Naive thymus-derived CD8-positive, alpha-beta T cell (primary cell): ENCODE measurements at places on chromosomes 5 and 9.

GRCh38 chr9:121786998-121787422 lies 135.6 kb downstream of the DAB2IP start:
- no peak for DNase-seq

DNA sequence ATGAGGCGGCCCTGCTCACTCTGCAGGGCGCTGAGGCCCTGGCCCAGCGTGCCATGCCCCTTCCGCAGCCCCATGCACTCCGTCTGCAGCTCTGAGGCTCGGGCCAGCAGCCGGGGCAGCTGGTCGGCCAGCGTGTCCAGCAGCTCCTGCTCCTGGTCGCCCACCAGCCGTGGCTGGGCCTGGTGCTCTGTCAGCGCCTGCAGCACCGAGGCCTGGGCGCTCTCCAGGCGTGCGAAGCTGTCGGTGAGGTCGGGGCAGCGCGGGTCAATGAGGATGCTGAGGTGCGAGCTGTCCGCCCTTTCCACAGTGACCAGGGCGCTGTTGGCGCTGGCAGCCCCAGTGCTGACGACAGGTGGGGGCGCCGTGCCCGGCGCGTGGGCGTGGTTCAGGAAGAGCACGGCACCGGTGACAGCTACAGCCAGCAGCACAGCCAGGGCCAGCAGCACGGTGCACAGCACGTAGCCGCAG lies 9.4 kb downstream of the FIBCD1 start:
- DNase-seq: no peak

- DNase-seq: no peak
Measured at GRCh38 chr9:14136047-14136635, 177.8 kb downstream of the NFIB start.

DNA sequence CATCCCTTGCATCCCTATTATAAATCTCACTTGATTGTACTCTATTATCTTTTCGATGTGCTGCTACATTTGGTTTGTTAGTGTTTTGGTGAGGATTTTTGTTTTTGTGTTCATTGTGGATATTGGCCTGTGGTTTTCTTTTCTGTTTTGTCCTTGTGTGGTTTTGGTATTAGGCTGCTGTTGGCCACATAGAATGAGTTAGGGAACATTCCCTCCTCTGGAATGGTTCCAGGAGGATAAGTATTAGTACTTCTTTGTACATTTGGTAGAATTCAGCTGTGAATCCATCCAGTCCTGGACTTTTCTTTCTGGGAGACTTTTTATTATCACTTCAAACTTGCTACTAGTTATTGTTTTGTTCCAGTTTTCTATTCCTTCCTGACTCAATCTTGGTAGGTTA lies 287.2 kb downstream of the CWC27 start:
- DNase-seq: no peak

GRCh38 chr9:77744841-77745430 lies 96.8 kb upstream of the GNA14 start:
- no peak for DNase-seq

DNA sequence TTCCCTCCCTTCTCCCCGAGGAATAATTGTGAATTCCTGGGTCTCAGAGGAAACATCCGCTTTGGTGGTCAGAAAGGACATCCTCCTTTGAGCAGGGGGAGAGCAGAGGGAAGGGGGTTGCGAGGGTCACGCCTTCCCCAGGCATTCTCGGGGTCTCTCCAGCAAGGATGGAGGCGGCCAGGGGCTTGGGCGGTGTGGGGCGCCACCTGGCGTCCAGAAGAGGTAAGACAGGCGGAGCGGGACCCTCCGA lies 129.1 kb downstream of the KCNIP1 start:
- peak; percentile 24 for DNase-seq

GRCh38 chr5:62814991-62815390 lies 236.4 kb downstream of the LRRC70 start:
- no peak for DNase-seq

DNA sequence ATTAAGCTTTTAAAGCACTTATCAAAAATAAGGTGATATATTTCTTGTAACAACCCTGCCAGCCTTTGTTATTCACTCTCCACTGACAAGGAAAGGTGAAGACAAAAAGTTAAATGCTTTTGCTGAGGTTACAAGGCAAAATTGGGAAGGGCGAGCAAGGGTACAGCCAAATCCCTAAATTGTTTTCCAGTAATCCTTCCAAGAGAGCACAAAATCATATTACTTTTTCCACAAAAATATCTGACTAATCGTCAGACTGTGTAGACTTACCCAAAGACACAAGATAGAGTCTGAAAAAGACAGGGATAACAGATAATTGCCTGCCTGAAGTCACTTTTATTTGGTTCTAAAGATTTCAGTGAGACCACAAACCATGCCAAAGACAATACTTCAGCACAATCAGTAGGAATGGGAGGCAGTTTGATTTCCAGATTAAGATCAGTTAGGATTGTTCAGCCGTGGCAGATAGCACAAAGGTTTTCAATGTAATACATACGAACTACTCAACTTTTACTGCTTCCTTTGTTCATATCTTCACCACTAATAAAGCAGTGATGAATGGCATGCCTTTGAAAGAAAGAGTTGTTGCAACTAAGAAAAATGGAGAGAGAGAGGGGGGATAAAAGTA lies 383.8 kb upstream of the TUSC1 start:
- DNase-seq: no peak

DNA sequence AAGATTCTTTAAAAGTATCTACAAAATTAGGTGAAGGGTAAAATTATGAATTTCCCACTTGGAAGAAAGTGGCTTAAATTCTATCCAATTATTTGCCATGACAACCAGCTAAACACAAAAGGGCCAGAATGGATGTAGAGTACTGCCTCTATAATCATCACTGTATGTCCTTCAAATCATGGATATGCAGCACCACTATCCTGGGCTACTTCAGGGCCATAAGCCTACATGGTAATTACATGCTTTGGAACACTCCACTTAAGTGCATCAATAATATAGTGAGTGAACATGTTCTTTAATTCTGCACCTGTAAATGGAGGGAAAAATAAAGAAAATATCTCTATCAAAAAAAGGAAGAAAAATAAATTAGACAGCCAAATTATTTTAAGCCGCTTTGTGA lies 575.2 kb downstream of the ISL1 start:
- DNase-seq: no peak

DNA sequence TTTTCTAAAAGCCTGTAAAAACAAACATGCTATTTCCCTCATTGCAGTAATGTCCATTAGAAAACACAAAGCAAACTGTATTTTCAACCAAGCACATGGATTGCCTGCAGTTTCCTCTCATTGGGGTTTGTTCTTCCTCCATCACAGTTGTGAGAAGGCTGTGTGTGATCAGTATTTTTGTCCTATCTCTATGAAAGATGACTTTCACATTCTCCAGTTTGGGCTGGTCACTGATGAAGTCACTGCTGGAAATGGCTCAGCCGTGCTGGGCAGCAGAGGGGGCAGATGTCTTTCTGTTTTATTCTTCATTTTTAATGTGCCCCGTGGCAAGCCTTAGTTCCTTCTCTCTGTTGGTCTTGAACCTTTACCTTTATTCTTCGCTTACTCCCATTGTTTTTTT lies 288.9 kb upstream of the MPDZ start:
- no peak for DNase-seq

DNA sequence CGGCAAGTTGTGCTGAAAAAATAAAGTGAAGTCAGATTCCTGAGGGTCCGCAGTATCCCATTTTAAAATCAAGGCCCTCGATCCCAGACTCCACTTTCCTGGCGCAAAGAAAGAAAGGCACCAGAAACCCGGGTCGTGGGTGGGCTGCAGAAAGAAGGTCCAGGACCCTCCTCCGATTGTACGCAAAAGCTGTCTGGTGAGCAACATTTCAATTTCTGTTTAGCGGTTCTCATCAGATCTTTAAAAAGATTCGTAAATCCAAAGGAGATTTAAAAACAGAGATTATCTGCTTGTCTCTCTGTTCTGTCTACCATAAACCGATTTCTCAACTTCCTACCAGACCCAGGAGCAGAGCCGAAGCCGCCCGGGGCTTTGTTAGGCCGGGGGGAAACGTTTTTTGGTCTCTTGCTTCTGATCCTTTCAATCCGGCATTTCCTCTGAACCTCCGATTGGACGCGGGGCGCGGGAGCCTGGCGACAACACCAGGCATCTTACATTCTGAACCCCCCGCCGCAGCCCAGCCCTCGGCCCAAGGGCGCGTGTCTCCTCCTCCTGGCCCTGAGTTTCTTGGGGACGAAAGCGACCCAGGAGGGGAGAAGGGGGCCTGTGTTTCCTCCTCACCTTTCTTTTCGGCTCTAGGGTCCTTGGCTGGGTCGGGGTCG lies 746 bp downstream of the NKX2-5 start:
- DNase-seq: no peak

GRCh38 chr5:141914199-141914743 lies 9.4 kb upstream of the DELE1 start:
- peak; percentile 32 for DNase-seq

- no peak for DNase-seq
Measured at GRCh38 chr9:5510360-5510931, at the start of gene PDCD1LG2. TSS of gene PDCD1LG2 (plus strand) at chr9:5510531. CDS start at chr9:5522547, 12,016 bp downstream.

DNA sequence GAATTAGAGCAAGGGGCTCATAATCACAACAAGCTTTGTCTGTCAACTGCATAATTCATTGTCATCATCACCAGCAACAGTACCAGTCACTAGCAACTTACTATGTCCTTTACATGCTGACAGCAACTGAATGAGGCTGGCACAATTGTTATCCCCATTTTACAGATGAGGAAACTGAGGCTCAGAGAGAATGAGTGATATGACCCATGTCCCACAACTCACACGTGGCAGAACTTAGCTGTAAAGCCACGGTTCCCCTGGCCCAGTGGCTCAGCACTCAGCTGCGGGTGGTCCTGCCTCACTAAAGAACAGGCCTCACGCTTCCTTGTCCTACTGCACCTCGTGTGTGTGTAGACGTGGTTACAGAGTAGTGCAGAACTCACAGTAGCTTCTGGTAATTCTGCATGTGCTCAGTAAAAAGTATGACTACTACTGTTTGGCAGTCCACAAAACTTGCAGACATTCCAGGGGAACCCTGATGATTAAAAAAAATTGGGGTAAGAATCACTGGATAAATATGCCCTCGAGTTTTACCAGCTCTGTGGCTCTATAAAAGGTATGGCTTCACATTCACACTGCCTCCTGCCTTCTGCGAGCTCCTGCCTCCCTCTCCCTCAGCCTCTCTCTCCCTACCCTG lies 30.2 kb downstream of the AFAP1L1 start:
- no peak for DNase-seq

- no peak for DNase-seq
Measured at GRCh38 chr5:179114756-179115155, 54.6 kb downstream of the ZNF354C start.

DNA sequence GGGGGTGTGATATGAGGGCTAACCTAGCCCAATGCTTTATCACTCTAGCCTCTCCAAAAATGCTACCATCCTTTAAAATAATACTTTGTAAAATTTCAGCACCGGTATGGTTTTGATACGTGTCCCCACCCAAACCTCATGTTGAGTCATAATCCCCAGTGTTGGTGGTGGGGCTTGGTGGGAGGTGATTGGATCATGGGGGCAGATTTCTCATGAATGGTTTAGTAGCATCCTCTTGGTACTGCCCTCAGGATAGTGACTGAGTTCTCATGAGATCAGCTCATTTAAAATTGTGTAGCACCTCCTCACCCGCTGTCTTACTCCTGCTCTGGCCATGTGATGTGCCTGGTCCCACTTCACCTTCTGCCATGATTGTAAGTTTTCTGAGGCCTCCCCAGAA lies 35.0 kb upstream of the ANKH start:
- DNase-seq: no peak

- no peak for DNase-seq
Measured at GRCh38 chr5:170310256-170310926, 12.8 kb upstream of the LCP2 start.

DNA sequence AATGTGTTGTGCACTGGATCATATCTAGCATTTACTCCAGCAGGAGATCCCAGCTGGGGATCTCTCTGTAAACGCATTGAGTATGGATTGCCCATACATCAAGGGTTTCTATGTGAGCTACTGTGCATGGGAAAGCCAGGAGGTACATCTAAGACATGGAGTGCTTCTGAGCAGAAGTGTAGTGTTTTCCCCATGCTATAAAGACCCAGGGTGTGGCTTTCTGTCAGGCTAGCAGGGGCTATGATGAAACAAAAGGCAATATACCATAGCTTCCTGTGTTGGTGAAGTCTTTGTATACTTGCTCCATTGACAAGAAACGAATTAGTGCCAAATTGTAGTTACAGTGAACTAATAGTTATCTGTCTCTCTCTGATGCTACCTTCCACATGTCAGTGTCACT lies 329.3 kb upstream of the TLE4 start:
- DNase-seq: no peak

DNA sequence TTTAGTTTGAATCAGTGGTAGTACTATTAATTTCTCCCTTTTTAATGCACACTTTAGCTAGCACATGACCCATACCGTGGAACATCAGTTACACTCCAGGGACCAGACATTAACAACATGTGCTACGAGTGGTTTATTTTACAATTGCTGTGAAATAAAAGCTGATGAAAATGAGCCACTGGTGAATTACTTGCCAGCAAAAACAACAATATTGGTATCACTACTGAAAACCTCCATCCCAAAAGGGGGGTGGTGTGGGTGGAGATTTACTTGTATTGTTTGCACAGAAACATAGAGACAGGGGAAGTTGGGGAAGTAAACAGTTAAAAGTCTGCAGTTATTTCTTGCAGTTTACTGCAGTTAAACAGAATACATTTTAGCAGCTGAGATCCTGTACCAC lies 369.6 kb upstream of the GRAMD2B start:
- no peak for DNase-seq

DNA sequence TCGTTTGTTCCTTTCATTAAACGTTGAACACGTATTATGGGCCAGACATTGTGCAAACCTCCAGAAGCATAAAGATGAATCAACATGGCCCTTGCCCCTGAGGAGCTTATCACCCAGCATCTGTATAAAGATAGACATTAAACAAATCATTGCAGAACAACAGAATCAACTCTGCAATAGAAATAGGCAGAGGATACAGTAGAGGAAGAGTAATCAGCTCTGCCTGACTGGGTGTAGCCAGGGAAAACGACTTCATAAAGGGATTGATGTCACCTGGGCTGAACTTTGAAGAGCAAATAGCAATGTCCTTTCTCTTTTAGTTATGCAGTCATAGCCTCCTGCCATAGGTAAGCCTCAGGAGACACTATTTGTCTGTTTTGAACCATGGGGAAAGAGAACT lies 13.4 kb downstream of the RGS7BP start:
- no peak for DNase-seq

DNA sequence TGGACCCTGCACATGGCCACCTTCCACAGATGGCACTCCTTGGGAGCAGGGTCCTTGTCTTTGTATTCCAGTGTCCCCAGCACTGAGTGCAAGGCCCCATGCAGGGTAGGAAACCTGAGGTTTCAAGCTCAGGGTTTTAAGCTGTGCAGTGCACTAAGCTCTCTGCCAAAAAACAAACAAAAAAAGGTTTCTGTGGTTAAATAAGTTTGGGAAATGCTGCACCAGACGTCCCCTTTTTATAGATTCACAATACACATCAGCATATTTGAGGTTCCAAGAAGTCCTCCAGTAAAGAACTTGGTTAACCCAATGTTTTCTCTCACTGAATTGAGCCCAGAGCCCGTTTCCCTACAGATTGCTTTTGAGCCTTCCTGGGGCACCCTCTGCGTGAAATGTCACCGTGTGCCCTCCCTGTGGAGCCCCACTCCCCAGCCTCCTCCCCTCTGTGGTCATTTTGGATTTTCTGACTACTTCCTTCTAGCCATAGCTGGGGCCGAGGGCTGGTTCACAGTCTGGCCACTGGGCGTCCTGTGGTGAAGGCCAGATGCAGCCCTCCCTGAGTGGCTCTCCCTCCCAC lies 17.1 kb downstream of the DELE1 start:
- DNase-seq: no peak
